ENCODE measurements at places on chromosomes 1 and 21.

GRCh38 chr1:109892561-109893368 is 17.9 kb upstream of the CSF1 start:
- DNase-seq, result peak; percentile 54

GRCh38 chr1:75233302-75233929 is 99.2 kb downstream of the LHX8 start:
- DNase-seq, result peak; percentile 29

- no peak for DNase-seq
Measured at GRCh38 chr1:46749404-46749803, 30.5 kb upstream of the EFCAB14 start.

DNA sequence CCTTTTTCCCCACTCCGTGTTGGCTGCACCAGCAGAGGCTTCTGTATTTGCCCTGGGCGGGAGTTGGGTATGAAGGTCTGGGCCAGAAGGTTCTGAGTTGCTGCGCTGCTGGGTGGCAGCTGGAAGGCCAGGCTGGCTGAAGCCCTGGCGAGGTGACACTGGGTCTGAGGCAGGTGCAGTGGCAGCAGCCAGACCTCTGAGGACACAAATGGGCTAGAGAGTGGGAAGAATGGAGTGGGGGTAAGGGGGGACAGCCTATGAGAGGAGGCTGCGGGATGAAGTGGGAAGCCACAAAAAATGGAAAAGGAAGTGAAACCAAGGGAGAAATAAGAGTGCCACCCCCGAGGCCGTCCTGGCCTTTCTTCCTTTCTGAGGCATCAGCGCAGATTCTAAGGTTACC is 53.2 kb downstream of the STX6 start:
- no peak for DNase-seq

DNA sequence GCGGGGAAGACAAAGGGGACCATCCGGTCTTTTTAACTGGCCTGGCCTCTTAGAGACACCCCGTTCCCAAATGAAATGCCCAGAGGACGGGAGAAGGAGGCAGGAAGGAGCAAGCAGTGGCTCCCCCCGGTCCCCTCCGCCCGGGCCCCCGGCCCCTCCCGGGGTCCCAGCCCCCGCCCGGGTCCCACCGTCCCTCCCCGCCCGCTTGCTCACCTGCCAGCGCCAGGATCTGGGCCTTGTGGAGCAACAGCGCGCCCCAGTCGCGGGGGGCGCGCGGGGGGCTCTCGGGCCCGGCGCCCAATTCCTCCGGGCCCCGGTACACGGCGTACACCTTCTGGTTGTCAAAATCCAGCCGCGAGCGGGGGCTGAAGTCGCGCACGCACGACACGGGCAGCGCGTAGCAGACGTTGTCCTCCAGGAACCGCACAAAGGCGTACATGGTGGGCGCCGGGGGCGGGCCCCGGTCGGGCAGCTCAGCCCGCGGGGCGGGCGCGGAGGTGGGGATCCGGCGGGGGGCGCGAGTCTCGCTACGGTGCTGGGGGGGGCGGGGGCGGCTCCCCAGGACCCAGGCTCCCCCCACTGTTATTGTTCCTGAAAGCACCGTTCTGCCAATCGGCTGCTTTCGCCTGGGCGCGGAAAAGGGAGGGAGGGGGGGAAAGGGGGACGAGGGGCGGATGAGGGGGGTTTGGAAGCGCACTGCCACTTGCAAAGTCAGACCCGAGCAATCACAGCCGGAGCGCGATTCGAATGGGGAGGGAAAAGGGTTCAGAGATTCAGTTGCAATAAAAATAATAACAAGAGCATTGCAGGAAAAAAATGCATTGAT is at the start of gene BEND5:
BEND5 (minus strand) TSS at position 499 of the 826 bp plus-strand sequence; CDS start at position 439, 60 bp downstream.
- peak; percentile 67 for DNase-seq

DNA sequence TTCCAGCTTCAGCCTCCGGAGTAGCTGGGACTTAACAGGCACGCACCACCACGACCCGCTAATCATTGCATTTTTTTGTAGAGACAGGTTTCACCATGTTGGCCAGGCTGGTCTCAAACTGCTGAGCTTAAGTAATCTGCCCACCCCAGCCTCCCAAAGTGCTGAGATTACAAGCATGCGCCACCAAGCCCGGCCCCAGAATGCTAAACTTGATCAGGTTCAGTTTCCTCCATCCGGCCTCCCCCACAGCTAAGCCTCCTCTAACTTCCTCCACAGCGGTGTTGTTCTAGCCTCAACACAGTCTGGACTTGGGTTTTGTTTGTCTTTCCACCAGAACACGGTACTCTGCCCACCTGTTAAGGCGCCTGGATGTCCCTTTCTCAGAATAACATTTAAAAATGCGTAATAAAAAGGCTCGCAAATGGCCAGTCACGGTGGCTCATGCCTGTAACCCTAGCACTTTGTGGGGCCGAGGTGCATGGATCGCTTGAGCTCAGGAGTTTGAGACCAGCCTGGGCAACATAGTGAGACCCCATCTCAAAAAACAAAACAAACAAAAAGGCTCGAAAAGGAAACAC is 2.4 kb downstream of the PARP1 start:
- no peak for DNase-seq
